ENCODE measurements at places on chromosomes 2 and 18.

DNA sequence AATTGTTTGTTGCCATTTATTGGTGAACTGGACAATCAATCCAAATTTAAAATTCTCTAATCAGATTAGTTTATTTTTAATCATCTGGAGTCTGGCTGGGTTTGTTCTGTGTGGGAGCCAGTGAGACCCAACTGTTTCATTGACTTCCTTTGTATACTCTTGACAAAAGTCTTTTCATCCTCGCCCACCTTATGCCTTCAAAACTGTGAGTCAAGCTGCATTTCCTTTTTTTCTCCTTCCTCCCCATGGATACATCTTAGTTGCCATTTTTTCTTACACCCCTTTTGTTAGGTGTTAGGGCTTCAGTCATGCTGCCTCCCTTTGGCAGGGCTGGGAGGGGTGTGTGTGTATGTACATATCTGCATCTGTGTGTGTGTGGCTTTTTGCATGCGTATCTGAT lies 117.6 kb downstream of the PRKCE start:
- DNase-seq, result no peak

DNA sequence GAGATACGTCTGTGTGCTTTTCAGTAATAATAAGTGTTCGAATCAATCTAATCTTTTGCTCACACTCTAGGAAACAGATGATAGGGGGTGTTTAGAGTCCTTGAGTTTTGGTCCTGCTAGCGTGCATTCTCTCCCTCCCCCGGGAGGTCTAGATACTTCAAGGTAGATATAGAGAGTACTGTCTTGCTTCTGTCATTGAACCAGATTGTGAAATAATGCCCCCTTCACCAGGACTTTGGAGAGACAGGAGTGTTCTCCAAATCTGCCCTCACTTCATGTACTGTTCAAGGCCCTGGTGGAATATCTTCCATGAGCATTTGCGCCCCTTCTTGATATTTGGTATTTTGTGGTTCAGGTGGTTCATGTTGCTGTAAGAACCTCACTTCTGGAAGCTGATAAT lies 59.4 kb upstream of the MGAT5 start:
- DNase-seq, result no peak

- DNase-seq, result no peak
Observed at GRCh38 chr2:20205915-20206524, 18.9 kb downstream of the SDC1 start.

GRCh38 chr2:149597050-149597667 lies 9.6 kb upstream of the MMADHC start:
- DNase-seq, result no peak

GRCh38 chr18:74271635-74272034 lies 20.1 kb downstream of the CYB5A start:
- DNase-seq, result no peak

DNA sequence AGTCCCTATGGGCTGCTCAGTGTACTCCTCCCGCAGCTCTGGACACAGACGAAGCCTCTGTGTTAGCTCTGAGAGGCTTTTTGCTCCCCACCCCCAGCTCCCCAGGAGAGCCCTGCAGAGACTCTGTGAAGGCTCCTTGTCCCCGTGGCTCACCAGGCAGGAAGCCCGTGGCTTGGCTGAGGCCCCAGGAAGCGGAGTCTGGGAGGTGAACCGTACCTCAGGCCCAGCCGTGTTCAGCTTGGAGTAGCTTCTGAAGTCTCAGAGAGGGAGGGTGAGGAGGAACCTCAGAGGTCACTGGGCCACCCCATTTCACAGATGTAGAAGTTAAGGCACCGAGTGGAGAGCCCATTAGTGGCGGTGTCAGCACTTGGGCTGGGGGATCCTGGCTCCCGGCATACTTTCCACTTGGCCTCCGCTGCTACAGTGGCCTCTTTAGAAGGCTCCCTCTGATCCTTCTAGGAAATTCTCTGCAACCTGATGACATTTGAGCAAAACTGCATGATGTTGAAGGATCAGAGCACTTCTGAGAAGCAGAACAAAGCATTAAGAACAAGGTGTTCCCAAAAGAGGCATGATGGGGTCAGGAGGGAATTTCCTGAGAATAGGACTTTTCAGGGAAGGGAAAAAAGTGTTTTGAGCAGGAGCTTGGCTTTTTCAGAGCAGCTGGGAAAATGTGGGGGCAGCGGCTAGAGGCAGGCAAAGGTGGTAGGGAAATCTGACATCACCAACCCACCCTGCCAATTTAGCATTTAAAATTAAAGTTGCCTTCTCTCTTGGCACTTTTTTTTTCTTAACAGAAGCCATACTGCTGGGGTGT lies 79.1 kb downstream of the MCFD2 start:
- DNase-seq, result no peak

GRCh38 chr2:101776172-101777043 lies 78.9 kb downstream of the MAP4K4 start:
- DNase-seq, result no peak

DNA sequence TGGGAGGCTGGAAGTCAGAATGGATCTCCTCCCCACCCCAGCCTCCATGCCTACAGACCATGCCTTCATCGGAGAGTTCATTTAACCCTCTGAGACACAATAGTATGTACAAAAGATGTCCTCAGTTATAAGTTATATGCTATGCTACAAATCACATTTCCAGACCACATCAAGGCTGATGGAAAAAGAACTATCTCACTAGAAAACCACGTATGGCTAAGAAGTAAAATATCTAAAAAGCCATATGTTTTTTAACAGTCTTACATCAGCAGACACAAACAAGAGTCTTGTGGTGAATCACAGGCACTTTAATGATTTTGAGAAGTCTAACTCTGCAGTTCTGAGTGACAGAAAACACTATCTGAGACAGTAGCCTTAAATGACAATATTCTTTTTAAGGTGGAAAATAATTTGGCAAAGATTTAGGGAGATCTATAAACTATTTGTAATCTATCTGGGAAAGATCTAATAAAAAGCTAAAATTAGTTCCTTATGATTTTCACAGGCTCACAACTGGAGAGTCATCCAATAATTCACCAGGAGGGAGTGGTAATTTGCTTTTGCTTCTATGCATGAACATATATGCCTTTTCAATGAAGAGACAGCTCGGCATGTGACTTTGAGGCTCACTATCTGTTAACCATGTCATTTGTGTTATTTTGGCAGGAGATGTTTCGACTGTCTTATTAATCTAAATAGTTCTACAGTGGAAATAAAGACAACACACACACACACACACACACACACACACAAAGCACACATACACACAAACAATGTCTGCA lies 197.5 kb downstream of the IRS1 start:
- no peak for DNase-seq
